Progenitor cell of endocrine pancreas (in vitro differentiated cells): ENCODE measurements at places on chromosomes 5 and 9. TPM values are rescaled to one million over a fixed set of nuclear protein-coding genes. Genes with fewer than 3 reads are reported as not detected.

DNA sequence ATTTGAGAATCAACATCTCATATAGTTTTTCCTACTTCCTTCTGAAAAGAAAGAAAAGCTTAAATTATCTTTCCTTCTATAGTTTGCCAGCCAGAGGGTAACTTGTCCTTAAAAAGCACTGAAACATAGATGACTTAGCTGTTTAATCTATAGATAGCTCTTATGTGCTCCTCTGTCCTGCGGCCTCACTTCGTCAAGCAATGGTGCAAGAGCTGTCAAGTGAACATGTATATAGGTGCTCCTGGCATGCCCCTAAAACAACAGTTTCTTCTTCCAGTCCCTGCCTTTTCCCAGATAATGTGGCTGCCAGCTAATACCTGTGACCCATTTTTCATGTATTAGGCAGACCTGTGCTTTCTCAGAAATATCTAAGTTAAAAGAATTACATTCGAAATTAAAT, 287.7 kb upstream of the EFNA5 start:
- no peaks in the 10 kb centered on the region for H3K36me3 ChIP-seq
- H3K27ac ChIP-seq: no peak overlapping the region
- H3K4me1 ChIP-seq: peaks cover 1% of the 10 kb centered on the region

GRCh38 chr5:149680810-149681221, 49.3 kb upstream of the PPARGC1B start:
- H3K36me3 ChIP-seq: no peaks in the 10 kb centered on the region
- peaks cover 54% of the 10 kb centered on the region for H3K27me3 ChIP-seq
- no peak for DNase-seq

DNA sequence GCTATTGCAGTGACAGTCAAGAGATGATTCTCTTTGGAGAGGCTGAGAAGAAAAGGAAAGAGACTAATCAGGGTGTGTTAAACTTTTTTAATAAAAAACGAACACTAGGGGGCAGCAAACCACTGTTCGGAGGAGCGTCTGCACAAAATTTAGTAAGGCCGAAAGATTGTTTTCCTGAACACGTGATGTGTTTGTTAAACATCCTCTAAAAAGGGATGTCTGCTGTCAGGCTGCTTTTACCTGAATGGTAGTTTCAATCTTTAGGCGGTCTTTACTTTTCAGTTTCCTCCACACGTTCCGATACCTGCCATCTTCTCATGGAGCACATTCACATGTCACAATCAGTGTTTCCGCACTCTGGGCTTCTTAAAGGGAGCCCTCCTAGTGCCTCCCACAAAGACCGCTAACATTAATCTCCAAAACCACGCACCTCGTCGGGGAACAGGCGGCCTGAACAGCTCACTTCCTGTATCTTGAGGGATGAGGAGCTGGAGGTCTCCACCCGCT, 125.2 kb downstream of the GPBP1 start:
- peaks cover 4% of the 10 kb centered on the region for H3K27me3 ChIP-seq
- H3K36me3 ChIP-seq: no peaks in the 10 kb centered on the region
- no peak overlapping the region for H3K4me3 ChIP-seq
- peak overlapping the region; percentile 78 for H3K27ac ChIP-seq
- DNase-seq: peak; percentile 15
- H3K4me1 ChIP-seq: peaks cover 3% of the 10 kb centered on the region

- peaks cover 6% of the 10 kb centered on the region for H3K4me1 ChIP-seq
- DNase-seq: no peak
- H3K4me3 ChIP-seq: no peak overlapping the region
- H3K27me3 ChIP-seq: no peaks in the 10 kb centered on the region
- H3K27ac ChIP-seq: no peak overlapping the region
These were observed 2.3 kb upstream of the INIP start for GRCh38 chr9:112720113-112720780.

DNA sequence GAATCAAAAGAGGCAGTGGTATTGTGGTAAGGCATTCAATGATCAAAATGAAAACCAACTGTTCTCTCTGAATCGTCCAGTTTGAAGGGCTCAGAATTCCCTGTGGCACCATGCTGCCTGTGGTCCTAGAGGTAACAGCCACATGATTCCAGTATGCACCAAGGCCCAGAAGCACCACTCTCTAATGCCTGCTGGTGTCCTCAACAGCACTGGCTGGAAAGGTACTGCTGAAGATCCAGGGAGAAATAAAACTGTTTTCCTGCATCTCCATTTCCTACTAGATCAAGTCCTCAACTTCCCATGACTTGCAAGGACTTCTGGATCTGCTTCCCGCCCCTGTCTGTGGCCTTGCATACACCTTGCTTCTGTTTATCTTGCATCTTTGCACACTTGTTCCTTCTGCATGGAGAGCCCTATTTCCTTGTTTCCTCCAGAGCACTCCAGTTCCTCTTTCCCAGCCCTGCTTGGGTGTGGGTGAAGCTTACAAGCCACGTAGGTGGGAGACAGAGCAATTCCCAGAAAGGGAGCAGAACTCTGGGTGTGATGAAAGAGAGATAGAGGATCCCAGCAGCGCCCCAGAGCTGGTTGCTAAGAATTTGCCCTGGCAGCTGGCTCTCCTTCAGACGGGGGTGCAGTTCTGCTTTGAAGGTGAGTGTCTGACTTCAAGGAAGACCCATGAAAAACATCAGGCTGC, 41.0 kb upstream of the EQTN start:
- H3K36me3 ChIP-seq: peaks cover 4% of the 10 kb centered on the region
- DNase-seq: no peak
- no peak overlapping the region for H3K27ac ChIP-seq
- peaks cover 12% of the 10 kb centered on the region for H3K4me1 ChIP-seq

DNA sequence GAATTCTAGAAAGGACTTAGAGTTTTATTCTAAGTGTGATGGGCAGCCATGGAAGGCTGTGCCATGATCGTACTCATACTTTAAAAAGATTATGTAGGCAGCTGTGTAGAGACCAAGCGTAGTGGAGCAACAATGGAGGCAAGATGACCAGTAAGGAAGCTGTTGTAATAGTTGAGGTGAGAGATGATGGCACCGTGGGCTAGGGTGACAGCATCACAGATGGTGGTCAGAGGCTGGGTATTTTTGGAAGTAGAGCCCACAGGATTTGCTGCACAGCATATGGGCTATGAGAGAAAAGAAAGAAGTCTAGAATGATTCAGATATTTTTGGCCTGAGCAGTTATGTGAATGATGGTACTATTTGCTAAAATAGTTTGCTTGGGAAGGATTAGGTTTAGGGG, 7.7 kb downstream of the ARHGAP26 start:
- no peaks in the 10 kb centered on the region for H3K27me3 ChIP-seq
- H3K36me3 ChIP-seq: no peaks in the 10 kb centered on the region
- DNase-seq: no peak
- no peak overlapping the region for H3K4me3 ChIP-seq

DNA sequence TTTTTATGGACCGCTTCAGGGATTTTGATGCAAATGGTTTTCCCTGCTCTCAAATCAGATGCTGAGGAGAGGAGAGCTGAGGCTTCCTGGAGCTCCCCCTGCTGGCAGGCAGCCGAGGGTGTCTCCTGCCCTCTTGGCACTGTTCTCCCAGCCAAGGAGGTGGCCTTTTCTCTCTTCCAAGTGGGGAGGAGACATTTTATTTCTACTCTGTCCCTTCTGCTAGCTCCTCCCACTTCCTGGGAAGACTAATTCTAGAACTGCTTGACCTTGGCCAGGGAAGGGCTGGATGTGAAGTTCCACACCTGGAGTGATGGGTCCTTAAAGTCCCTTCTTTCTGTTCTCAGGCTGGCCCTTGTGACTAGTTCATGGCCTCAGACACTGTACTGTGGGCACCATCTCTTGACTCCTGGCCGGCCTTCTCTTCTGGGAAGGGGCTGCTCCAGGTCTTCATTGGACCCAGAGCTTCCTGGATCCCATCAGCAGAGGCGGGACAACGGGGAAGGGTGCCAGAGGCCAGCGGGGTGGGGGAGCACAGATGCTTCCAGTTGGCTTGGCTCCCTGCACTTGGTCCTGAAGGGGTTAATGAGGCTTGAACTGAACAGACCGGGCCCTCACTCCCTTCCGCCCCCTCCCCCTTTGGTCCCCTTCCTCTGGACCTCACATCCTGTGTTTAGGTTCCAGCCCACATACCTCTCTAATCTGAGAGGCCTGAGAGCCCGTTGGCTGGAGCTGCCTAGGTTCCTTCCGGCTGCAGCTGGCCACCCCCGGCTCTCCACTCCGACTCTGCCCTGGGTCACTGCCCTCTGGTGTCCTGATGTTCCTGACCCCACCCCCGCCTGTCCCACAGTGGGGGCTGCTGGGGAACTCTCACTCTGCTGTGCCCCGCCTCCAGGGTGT, 32.1 kb downstream of the PTPA start:
- H3K27me3 ChIP-seq: no peaks in the 10 kb centered on the region
- peak; percentile 63 for DNase-seq
- H3K27ac ChIP-seq: peak overlapping the region; percentile 75

DNA sequence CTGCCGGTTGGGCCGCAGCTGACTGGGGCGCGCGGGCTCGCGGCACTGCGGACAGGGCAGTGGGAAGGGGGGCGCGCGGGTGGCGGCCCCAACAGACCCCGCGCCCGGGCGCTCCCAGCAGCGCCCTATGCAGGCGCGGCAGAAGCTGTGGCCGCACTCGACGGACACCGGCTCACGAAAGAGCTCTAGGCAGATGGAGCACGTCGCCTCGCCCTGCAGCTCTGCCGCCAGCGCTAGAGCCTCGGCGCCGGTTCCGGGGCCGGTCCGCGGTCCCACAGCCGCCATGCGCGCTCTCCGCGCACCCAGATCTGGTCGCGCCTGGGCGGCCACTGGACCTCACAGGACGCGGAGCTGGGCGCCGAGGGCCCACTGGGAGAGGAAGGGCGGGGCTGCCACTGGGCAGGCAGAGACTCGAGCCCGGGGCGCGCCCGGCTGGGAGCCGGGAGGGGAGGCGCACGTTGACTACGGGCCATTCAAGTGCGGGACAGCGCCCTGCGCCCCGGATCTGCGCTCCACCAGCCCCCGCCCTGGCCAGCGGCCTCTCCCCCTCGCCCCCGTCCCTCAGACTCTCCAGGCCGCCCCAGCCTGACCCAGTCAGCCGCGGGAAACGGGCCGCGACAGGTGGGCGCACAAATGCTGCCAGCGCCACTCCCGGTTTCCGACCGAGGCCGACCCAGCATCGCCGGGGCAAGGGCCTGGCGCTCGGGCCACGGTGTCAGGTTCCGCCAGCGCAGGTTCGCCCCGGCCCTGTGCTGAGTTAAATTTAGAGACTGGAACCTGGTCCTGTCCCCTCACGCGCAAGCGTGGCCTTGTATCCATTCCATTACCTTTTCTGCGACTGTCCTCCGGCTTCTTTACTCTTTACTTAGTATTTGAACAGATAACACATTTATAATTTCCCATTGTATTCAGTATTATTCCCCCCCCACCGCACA, at the start of gene TRIM7:
TRIM7 (minus strand) TSS at position 371 of the 935 bp plus-strand sequence; CDS start at position 285, 86 bp downstream.
- H3K4me3 ChIP-seq: peak within 1 kb of the TSS; percentile 80
- H3K36me3 ChIP-seq: no peaks in the 10 kb centered on the region
- H3K27ac ChIP-seq: peak within 1 kb of the TSS; percentile 99
- peaks cover 15% of the 10 kb centered on the region for H3K4me1 ChIP-seq
- peaks cover 66% of the 10 kb centered on the region for H3K27me3 ChIP-seq

DNA sequence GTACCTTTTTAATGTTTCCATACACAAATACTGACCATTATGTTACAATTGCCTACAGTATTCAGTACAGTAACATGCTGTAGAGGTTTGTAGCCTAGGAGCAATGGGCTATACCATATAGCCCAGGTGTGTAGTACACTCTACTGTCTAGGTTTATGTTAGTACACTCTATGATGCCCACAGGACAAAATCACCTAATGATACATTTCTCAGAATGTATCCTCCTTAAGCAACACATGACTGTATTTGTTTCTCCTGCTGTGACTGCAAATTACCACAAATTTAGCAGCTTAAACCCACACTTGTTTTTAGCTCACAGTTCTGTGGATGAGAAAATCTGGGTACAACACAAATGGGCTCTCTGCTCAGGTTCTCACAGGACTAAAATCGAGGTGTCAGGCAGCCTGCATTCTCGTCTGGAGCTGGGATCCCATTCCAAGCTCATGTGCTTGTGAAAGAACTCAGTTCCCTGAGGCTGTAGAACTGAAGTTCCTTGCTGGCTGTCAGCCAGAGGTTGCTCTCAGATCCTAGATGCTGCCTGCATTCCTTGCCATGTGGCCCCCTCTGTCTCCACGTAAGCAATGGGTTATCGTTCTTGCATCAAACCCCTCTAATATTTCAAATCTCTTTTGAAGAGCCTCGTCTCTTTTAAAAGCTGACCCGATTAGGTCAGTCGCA, 38.6 kb upstream of the PIK3R1 start:
- no peak for DNase-seq
- H3K36me3 ChIP-seq: no peaks in the 10 kb centered on the region
- H3K4me3 ChIP-seq: no peak overlapping the region

GRCh38 chr5:61669531-61669930, 337.5 kb downstream of the ZSWIM6 start:
- H3K27ac ChIP-seq: no peak overlapping the region
- H3K36me3 ChIP-seq: no peaks in the 10 kb centered on the region
- peaks cover 37% of the 10 kb centered on the region for H3K27me3 ChIP-seq
- peaks cover 17% of the 10 kb centered on the region for H3K4me1 ChIP-seq
- H3K4me3 ChIP-seq: no peak overlapping the region

DNA sequence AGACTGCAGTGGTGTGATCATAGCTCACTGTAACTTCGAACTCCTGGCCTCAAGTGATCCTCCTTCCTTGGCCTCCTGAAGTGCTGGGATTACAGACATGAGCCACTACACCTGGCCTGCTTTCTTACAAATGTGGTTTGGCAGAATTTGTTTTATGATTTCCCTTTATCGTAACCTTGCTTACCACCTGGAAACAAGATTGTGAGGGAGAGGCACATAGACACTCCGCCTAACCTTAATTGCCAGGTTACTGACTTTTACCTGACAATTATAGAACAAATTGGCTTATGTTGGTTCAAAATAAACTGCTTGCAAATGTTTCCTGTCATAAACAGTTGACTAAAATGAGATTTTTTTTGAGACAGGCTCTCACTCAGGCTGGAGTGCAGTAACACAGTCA, 26.8 kb upstream of the HMGCR start:
- H3K4me1 ChIP-seq: peaks cover 5% of the 10 kb centered on the region
- peaks cover 12% of the 10 kb centered on the region for H3K27me3 ChIP-seq
- no peak for DNase-seq
- no peak overlapping the region for H3K4me3 ChIP-seq

GRCh38 chr9:109792951-109793546, 13.1 kb downstream of the PALM2AKAP2 start:
- DNase-seq: no peak
- peaks cover 33% of the 10 kb centered on the region for H3K27me3 ChIP-seq
- H3K27ac ChIP-seq: no peak overlapping the region
- peaks cover 17% of the 10 kb centered on the region for H3K4me1 ChIP-seq
- no peaks in the 10 kb centered on the region for H3K36me3 ChIP-seq
- no peak overlapping the region for H3K4me3 ChIP-seq

- H3K27me3 ChIP-seq: no peaks in the 10 kb centered on the region
- H3K4me3 ChIP-seq: no peak overlapping the region
- H3K4me1 ChIP-seq: peaks cover 11% of the 10 kb centered on the region
- no peak for DNase-seq
- no peaks in the 10 kb centered on the region for H3K36me3 ChIP-seq
- H3K27ac ChIP-seq: no peak overlapping the region
These were observed 547.0 kb downstream of the PDE4D start for GRCh38 chr5:59346514-59346913.

GRCh38 chr9:27489087-27489876, 34.8 kb upstream of the IFNK start:
- no peak overlapping the region for H3K4me3 ChIP-seq
- H3K27me3 ChIP-seq: no peaks in the 10 kb centered on the region
- no peak for DNase-seq
- H3K36me3 ChIP-seq: peaks cover 8% of the 10 kb centered on the region
- H3K4me1 ChIP-seq: peaks cover 20% of the 10 kb centered on the region
- no peak overlapping the region for H3K27ac ChIP-seq

The PCDHB10 gene
- 5.5 and 7.2 TPM in 2 replicates for total RNA-seq

The OR1Q1 gene
- total RNA-seq: not detected in 2 replicates

The LRRC19 gene
- total RNA-seq: not detected in 2 replicates

The DRD1 gene
- not detected in 2 replicates for total RNA-seq

The EMB gene
- total RNA-seq: 29.5 and 31.1 TPM in 2 replicates

The GLDC gene
- 11.1 and 11.3 TPM in 2 replicates for total RNA-seq

The TERT gene
- total RNA-seq: 3.5 and 4.3 TPM in 2 replicates
